CD4-positive, alpha-beta T cell treated with Interleukin-2 at 100 ng/mL for 4 hours (primary cell): ENCODE measurements at places on chromosomes 12 and 14.

- DNase-seq = no peak
Measured at GRCh38 chr14:24102357-24103048, 8.4 kb downstream of the PCK2 start.

- peak; percentile 26 for DNase-seq
Measured at GRCh38 chr12:121579190-121579791, 1.5 kb downstream of the KDM2B start.

DNA sequence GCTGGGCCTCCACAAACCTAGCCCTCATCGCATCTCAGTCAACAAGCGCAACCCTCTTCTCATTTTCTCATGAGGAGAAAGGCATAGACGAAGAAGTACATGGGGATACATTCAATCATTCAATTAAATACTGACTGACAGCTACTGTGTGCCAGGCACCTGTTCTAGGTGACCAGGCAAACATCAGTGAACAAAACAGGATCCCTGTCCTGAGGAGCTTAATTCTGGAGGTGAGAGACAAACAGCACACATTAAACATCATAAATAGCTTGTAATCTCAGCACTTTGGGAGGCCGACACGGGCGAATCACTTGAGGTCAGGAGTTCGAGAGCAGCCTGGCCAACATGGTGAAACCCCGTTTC is 362 bp upstream of the ACYP1 start:
- no peak for DNase-seq

DNA sequence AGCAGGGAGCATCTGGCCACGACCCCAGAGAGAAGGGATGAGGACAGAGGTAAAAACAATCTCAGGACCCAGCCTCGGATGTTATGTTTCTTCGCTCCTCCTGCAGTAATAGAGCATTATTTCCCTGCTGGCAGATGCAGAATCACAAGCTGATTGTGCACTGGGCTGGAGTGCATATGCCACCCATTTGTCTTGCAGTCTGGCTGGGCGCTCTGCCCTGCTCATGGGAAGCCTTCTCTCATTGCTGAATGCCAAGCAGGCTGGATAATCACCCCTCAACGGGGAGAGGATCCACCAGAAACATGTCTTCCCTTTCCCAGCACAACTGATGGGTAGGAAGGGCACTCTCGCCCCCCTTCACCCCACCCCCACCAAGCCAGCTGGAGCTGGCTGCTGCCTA is 8.5 kb upstream of the VASH1 start:
- no peak for DNase-seq

GRCh38 chr12:97912943-97913342 is 450.3 kb downstream of the RMST start:
- DNase-seq = no peak

DNA sequence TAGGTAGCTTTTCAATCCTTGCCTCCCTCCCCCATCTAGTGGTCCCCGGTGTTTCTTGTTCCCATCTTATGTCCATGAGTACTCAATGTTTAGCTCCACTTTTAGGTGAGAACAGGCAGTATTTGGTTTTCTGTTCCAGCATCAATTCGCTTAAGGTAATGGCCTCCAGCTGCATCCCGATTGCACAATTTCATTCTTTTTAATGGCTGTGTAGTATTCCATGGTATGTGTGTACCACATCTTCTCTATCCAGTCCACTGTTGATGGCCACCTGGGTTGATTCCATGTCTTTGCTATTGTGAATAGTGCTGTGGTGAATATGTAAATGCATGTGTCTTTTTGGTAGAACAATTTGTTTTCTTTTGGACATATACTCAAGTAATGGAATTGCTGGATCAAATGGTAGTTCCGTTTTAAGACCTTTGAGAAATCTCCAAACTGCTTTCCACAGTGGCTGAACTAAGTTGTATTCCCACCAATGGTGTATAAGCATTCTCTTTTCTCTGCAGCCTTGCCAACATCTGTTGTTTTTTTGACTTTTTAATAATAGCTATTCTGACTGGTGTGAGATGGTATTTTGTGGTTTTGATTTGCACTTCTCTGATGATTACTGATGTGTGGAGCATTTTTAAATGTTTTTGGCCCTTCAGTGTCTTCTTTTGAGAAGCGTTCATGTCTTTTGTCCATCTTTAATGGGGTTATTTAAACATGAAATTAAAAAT is 34.2 kb upstream of the ASPG start:
- DNase-seq = no peak

- DNase-seq = no peak
Measured at GRCh38 chr12:10354502-10354901, 35.3 kb downstream of the KLRK1 start.

DNA sequence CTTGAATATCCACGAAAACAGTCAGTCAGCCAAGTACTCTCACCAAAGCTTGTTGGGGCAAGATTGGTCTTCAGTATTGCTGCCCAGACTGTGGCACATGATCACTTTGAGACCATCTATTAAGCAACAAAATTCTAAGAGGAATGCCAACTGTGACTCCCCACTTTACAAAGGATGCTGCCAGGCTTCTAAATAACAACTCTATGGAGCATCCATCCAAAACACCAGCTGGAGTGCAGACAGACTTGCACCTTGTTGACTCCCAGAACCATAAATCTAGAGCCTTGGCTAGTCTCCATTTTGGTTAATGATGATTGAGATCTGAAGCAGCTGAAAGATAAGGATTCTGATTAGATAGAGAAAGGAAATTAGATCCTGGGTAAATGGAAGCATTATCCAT is 132.8 kb downstream of the DIO2 start:
- no peak for DNase-seq

DNA sequence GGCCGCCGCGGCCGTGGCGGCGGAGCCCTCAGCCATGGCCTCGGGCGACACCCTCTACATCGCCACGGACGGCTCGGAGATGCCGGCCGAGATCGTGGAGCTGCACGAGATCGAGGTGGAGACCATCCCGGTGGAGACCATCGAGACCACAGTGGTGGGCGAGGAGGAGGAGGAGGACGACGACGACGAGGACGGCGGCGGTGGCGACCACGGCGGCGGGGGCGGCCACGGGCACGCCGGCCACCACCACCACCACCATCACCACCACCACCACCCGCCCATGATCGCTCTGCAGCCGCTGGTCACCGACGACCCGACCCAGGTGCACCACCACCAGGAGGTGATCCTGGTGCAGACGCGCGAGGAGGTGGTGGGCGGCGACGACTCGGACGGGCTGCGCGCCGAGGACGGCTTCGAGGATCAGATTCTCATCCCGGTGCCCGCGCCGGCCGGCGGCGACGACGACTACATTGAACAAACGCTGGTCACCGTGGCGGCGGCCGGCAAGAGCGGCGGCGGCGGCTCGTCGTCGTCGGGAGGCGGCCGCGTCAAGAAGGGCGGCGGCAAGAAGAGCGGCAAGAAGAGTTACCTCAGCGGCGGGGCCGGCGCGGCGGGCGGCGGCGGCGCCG is 381 bp downstream of the YY1 start:
- no peak for DNase-seq

GRCh38 chr12:65741656-65742017 is 82.6 kb upstream of the HMGA2 start:
- no peak for DNase-seq

DNA sequence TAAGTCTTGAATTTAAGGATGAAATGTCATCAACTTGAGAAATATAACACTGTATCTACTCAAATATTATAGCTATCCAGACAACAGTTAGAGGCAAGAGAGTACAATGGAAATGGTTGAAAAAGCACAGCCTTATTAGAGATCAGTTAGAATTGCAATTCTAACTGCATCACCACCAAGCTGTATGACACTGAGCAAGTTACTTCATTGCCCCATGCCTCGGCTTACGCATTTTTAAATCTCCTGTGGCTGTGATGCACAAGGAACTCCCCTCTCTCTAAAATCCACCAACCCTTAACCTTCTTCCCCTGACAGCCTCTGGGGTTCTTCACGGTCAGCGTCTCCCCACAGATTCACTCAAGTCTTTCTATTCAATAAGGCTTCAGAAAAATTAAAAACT is 75.1 kb downstream of the MED13L start:
- DNase-seq = no peak

DNA sequence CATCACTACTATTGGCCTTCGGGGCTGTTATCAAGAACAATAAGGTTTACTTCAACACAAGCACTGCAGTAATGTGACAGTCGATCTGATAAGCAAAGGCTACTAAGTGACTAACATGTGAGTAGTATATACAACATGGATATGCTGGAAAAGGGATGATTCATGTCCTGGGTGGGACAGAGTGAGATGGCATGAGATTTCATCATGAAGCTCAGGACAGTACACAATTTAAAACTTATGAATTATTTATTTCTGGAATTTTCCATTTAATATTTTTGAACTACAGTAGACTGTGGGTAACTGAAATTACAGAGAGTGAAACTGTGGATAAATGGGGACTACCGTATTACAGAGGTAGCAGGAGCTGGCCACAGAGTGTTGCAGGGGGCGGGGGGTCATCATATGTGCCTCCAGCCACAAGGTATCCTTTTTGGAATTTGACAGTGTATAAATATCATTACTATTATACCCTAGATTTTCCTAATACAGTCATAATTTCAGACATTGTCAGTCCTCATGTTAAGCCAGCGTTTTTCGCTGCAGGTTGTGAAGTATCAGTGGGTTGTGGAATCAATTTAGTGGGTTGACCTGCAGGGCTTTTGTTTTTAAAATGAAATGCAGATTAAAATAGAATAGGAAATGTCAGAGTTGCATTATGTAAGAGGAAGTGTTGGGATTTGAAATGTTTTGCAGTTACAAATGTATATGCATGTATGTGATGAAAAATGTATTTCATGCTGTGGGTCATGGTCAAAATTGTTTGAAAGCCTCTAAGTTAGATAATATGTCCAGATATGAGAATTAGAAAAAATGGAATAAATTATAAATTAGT is 148.0 kb upstream of the NUDT4 start:
- DNase-seq = no peak

DNA sequence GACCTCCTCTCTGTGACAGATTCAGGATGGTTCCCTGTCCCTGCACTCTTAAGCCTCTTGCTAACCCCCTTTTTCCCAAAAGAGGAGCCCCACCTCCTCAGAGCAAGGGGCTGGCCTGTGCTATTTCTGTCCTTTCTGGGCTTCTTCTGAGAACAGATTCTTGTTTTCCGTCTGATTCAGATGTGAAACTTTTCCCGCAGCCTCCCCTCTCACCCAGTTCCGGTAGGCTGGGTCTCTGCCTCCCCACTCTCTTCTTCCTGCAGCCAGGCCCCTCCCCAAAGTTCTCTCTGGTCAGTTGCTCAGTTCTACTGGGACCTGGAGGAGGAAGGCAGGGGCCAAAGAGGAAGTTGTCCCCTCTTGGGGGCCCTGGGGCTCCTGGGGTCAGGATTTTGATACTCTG is 11.8 kb downstream of the PDE1B start:
- no peak for DNase-seq

- DNase-seq = peak; percentile 39
Measured at GRCh38 chr12:15700595-15700994, 88.6 kb downstream of the EPS8 start.

GRCh38 chr12:122858591-122859302 is 23.5 kb downstream of the HIP1R start:
- no peak for DNase-seq

DNA sequence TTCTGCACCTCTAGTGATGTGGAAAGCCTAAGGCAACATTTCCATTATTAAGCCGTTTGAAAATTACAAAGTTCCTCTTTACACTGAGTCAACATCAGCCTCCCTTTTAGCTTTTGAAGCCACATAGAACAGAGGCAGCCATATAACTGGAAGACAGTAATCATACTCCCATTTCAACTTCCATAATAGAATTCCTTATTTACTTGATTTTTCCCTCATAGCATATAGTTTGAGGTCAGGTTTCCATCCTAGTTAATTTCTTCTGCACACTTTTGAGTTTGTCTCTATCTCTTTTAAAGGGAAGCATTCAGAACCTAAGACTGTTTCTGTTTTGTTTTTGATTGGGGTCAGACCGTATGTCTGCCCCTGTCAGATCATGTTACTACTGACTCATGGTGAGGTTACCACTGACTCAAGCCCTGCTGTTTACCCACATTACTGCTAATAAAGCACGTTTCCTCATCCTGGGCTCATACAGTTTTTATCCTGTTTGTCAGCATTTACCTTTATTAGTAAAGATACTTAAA is 161.0 kb downstream of the SLC38A4 start:
- peak; percentile 10 for DNase-seq

GRCh38 chr12:94074980-94075629 is 73.3 kb upstream of the PLXNC1 start:
- DNase-seq = no peak

DNA sequence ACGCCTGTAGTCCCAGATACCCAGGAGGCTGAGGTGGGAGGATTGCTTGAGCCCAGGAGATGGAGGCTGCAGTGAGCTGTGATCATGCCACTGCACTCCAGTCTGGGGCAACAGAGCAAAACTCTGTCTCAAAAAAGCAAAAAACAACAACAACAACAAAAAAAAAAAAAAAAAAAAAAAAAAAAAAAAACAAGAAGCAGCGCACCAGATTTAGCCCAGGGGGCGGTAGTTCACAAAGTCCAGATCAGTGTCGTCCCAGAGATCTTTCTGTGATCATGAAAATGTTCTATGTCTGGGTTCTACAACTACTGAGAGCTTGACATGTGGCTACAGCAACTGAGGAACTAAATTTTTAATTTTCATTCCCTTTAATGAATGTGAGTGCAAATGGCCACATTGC is 27.4 kb downstream of the OAS2 start:
- no peak for DNase-seq

- no peak for DNase-seq
Measured at GRCh38 chr12:12539028-12539810, 23.4 kb downstream of the DUSP16 start.

GRCh38 chr12:86627001-86627400 is 370.8 kb upstream of the MGAT4C start:
- no peak for DNase-seq

DNA sequence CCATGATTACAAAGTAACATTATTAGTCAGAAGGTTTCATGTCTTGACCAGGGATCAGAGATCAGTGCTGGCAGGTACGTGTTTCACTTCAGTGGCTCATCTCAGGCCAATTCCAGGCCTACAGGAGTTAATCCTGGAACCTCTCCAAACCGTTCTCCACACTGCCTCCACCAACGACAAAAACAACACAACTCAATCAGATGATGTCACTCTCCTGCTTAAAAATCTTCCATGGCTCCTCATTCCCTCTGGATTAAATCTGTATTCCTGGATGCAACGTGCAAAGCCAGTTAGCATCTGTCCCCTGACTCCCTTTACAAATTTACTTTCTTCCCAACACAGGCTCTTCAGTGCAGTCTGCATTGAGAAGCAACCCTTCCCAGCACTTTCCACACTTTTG is 34.3 kb upstream of the TXNRD1 start:
- no peak for DNase-seq

DNA sequence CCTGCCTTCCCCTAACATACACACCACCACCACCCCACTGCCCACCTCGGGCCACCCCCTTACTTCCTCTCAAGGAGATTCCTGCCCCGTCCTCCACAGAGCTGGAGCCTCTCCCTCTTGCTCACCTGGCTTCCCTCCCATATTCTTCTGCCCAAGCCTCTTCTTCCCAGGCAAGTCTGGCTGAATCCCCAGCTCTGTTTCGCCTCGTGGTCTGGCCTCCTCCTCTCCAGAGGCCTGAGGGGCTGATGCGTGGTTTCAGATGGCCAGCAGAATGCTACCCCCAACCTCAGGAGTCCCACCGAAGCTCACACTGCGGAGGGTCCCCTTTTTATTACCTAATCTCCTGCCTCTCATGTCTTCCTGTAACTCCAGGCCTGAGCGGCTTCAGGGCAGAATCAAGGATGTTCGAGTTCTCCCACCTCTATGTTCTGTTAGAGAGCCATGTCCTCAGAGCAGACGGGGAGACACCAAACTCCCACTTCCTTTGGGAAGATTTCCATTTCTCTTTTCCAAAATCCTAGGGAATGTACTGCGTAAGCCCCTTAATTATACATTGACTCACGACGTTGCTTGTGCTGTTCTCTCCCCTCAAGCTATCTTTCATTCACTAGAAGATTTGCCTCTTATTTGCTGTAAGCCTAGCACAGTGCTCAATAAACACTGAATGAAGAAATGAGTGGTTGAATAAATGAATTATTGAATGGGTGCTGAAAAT is 33.9 kb upstream of the LTBP2 start:
- DNase-seq = no peak
